ENCODE measurements at places on chromosomes 3 and 15.
A peak's percentile ranks its signal among the peaks of the same experiment; 100 is the strongest.

GRCh38 chr15:80730387-80730786 is 35.3 kb downstream of the ABHD17C start:
- no peak for DNase-seq

DNA sequence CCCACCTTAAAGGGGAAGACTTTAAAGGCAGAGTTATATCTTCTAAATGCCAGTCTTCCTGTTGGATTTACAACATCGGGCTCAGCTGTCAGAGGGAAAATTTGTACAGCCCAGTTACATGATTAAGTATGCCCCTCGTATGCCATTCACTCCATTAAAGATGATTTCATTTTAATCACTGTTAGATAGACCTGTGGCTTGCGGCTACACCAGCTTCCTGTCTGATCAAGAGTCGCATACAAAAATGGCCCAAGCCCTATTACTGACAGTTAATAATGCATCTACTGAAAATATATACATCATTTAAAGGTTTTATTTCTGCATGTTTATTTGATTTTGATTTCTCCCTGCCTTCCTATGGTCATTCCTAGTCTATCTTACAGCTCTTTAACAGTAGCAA is 7.1 kb downstream of the EIF4E3 start:
- DNase-seq = no peak

GRCh38 chr3:127628788-127629466 is at the start of gene PODXL2:
Gene PODXL2 (plus strand): TSS chr3:127629185. CDS start chr3:127629220, 35 bp downstream.
- DNase-seq = peak; percentile 34

- no peak for DNase-seq
Observed at GRCh38 chr15:88077296-88078020, 179.1 kb downstream of the NTRK3 start.

DNA sequence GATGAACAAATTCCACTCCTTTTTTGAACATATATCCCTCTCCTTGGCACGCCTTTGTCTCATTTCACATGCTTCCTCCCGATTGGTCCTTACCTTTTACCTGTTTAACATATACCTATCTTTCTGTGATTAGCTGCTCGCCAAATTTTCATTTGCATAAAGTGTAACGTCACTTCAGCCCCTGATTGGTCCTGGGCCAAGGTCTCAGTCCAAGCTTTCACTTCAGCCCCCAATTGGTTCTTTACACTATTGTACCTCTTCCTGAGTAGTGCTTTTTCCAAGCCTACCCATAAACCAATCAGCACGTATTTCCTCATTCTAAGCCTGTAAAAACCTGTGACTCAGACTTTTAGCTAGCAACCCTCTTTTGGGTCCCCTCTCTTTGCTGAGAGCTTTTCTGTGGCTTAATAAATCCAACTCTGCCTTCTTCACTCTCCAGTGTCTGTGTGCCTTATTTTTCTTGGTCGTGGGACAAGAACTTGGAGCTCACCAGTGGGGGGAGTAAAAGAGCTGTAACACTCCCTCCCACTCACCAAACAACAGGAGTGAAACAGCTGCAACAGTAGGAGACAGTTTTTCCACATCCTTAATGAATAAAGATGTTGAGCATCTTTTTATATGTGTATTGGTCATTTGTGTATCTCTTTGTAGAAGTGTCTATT is 584 bp upstream of the XCR1 start:
- no peak for DNase-seq

- DNase-seq = no peak
Observed at GRCh38 chr15:62403164-62403809, 238.2 kb upstream of the C2CD4B start.

DNA sequence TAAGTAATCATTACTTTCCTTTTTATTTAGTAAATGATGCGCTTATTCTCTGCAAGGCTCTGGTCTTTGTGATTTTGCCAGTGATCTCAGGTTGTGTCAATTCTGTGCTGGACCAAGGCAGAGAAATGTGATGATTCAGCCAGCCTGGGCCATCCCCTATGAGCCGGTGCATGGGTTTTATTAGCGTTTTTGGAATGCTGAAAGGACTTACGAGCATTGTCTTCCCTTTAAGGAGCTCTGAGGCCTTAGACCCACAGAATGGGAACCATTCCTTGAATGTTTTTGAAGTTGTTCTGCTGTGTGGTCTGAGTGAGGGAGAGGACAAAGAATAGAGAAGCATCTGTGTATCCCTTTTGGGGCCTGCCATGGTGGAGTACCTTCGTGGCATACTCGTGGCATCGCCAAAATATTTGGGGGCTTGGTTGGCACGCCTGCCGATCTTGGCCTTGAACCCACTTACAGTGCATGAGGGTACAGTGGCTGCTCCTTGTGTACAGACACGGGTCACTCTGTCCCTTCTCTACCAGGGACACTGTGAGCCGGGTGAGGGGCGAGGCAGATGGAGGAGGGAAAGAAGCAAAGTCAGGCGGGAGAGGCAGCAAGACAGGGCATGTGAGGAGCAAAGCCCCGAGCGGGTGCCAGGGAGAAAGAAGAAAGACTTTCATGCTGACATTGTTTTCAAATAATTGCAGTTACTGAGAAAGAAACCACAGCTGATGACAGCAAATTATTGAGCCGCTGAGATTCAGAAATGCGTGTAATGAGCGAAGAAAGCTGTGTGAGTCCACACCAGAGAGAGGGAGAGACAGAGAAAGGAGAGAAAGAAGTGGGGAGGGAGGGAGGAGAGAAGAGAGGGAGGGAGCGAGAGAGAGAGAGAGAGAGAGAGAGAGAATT is 269.4 kb upstream of the RGMA start:
- DNase-seq = no peak

DNA sequence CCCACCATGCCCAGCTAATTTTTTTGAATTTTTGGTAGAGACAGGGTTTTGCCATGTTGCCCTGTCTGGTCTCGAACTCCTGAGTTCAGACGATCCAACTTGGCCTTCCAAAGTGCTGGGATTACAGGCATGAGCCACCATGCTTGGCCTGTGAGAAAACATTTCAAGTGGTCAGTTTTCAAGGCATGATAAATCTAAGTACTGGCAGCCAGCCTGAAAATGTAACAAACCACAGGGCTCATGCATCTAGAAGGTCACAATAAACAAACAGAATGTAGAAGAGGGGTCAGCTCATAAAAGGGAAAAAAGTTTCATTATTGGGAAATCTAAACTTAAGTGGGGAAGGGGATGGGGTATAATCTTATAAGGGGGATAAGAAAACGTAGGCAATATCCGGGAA is 39.9 kb downstream of the PPCDC start:
- no peak for DNase-seq

DNA sequence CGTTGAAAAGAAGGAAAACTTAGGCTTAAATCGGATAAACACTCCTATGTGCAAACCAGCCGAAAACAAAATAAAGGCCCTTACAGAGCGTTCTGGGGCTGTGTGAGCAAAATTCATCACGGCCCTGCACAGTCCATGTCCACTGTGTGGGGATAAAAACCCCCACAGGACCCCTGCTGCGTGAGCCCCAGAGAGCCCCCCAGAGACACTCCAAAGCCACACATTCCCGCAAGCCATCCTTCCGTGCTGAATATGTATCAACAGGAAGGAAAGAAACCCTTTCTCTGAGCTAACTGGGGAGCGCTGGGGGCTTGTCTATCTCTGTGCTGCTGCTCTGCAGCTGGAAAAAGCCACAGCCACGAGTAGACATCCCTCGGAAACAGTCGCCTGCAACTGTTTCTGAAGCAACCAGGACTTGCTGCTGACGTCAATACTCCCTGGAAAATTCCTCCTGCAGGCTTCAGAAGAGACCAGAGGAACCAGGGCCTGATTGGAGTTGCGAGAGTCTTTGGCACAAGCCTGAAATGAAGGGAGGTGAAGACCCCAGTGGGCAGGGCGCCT is 72.7 kb downstream of the NUP210 start:
- DNase-seq = no peak

DNA sequence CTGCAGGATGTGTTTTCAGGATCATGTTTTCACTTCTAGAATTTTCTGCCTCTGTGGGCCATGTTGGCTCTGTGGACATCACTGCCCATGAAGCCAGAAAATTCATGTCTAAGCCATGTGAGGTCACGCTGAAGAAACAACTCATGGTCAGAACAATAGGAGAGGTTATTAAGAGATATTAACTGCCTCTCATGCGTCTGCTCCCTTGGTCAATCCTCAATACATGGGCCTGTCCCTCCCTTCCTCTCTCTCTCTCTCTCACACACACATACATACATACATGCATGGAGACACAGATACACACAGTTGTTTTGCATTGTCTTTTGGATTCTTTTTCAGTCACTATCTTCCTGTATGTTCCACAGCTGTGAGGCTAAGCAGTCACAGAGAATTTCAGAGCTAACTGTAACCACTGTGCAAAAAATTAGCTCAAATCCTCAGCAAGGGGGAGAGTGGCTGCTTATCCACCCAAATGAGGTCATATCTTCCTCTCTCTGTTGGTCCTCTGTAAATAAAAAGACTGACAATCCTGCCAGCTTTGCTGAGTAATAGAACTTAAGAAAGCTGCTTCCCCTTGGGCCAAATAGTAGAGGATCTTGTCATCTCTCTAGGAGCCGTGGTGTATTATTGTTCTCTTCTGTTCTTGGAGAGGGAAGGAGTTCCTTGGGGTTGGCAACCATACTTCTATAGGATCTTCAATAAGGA is 45.6 kb downstream of the LRTM1 start:
- no peak for DNase-seq

Measured in activated naive CD4-positive, alpha-beta T cell treated with anti-CD3 and anti-CD28 coated beads, Interleukin-2, amount 50 U/mL, for 16 hours (primary cell).